ENCODE measurements at places on chromosomes 7 and 10. TPM values are rescaled to one million over a fixed set of nuclear protein-coding genes. Genes with fewer than 3 reads are reported as not detected.
A peak's percentile ranks its signal among the peaks of the same experiment; 100 is the strongest.

DNA sequence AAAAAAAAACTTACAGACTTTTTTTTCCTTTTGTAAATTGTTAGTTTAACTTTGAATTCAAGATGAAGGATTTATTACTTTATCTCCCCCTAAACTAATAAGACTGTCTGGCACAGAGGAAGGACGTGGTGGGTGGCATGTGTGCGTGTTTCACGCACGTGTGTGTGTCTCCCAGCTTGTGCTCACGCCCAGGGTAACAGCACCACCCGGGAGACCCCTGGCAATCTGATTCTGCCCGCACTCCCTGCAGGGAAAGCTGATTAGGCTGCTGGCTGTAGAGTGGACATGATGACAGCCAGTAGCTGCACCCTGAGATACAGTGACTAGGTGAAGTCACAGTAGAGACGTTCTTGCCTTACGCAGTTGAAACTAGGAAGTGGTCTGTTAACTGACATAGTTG, 25.3 kb downstream of the WIPI2 start:
- DNase-seq: no peak

Gene TMEM225B
- not detected for total RNA-seq

GRCh38 chr10:21497177-21497807, 28.2 kb downstream of the SKIDA1 start:
- peak; percentile 96 for DNase-seq

Gene DLX6
- not detected for total RNA-seq

DNA sequence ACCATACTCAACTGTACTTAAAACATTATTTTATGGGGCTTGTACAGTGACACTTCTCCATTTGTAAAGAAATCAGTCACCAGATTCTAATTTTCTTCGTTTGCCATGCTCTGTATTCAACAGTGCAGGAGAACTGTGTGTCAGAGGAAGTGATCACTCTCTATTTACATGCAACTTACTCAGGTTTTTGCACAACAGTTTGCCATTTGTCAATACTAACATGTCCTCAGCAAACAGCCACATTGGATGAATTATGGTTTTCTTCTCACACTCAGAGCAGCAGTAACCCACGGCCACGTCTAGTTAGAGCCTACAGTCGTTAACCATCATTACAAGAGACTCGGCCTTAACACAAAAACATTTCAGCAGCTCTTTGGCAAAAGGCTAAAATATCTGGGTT, 69.2 kb upstream of the SP4 start:
- DNase-seq: no peak

- no peak for DNase-seq
Observed at GRCh38 chr7:47191876-47192291, 390.0 kb downstream of the TNS3 start.

Gene SPRN
- total RNA-seq: not detected

DNA sequence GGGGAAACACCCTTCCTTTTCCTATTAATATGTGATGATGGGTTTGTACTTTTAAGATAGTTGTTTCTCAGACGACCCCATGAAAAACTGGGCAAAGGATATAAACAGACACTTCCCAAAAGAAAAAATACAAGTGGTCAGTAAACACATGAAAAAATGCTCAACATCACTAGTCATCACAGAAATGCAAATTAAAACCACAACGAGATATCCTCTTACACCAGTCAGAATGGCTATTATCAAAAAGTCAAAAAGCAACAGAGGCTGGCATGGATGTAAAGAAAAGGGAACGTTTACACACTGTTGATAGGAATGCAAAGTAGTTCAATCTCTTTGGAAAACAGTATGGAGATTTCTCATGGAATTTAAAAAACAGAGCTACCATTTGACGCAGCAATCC, 111.4 kb upstream of the ZEB1 start:
- DNase-seq: no peak

DNA sequence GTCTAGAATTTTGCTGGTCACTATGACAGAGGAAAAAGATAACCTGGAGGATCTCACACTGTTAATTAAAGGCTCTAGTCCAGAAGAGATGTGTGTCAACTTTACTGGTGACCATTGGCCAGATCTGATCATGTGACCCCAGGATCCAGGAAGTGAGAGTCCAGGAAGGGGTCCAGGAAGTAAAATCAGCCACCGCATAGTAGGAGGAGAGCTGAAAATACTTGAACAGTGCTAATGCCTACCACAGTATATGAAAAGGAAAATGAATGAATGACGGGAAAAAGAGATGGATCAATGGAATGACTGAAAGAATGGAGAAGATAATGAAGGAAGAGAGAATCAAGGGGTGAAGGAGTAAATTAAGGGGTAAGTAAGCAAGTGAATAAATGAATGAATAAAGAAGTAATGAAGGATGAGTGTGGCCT, 415.3 kb downstream of the RPS24 start:
- no peak for DNase-seq

- no peak for DNase-seq
Observed at GRCh38 chr10:30727524-30727923, 98.0 kb upstream of the LYZL2 start.

Gene FOXK1
- 29.0 TPM for total RNA-seq

GRCh38 chr7:47965456-47965855, 14.0 kb downstream of the HUS1 start:
- no peak for DNase-seq
